Vagina (tissue), 2 donors: ENCODE measurements at places on chromosomes 1 and 21.

DNA sequence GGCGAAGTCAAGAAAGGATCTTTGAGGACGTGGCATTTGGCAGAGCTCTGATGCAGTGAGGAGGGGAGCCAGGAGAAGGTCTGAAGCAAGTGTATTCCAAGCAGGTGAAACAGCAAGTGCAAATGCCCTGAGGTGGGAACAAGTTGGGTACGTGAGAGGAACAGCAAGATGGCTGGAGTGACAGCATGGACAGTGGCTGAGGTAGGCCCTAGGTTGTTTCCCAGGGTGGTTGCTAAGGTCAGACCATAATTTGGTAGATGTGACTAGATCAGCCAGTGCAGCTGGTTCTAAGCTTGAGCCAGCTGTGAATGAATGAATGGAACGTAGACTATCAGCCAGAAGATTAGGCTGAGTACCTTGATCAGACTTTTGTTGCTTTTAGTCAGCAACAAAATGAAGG is 37.5 kb upstream of the JUN start:
- DNase-seq: no peak

- no peak for DNase-seq
Measured at GRCh38 chr1:22936681-22937080, 36.0 kb downstream of the LACTBL1 start.

DNA sequence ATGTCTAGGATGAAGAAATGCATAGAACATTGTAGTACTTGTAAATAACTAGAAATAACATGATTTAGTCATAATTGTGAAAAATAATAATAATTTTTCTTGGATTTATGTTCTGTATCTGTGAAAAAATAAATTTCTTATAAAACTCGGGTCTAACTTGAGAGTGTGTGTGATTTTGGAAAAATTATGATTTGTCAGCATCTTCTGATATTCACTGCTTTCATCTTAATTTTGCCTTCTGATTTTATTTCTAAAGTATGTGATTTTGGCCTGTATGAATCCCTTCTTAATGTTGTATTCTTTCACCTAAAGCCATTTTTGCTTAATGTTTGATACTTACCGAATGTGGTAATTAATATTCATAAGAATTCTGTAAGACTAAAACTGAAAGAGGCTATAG is 14.3 kb downstream of the IFI44 start:
- DNase-seq: no peak

DNA sequence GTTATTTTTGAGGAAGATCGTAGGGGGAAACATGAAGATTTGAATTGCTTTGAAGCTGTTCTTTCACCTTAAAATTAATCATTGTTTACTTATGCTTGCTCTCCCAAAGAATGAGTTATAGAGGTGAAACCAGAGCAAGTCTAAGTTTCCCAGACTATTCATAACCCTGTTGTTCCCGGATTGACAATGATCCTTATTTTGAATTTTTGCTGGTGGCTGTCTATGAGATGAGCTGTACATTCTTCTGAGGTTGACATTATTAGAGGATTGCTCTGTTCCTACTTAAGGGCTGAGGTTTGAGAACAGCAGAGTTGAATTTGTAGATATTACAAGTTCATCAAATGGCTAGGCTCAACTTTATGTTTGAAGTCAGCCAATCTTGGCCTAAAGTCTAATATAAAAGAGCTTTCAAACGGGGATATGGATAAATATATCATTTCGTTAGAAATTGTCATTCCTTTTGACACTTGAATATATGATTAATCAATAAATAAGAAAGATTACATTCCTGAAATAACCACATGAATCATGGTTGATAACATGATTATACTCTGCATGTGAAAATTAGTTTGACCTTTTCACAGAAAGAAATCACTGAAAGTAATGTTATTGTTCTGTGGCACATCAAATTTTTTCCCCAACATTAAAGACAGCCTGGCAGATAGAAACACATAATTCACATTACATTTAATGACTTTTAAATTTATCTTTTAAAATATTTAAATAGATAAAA is 19.1 kb upstream of the PDE4B start:
- no peak for DNase-seq

DNA sequence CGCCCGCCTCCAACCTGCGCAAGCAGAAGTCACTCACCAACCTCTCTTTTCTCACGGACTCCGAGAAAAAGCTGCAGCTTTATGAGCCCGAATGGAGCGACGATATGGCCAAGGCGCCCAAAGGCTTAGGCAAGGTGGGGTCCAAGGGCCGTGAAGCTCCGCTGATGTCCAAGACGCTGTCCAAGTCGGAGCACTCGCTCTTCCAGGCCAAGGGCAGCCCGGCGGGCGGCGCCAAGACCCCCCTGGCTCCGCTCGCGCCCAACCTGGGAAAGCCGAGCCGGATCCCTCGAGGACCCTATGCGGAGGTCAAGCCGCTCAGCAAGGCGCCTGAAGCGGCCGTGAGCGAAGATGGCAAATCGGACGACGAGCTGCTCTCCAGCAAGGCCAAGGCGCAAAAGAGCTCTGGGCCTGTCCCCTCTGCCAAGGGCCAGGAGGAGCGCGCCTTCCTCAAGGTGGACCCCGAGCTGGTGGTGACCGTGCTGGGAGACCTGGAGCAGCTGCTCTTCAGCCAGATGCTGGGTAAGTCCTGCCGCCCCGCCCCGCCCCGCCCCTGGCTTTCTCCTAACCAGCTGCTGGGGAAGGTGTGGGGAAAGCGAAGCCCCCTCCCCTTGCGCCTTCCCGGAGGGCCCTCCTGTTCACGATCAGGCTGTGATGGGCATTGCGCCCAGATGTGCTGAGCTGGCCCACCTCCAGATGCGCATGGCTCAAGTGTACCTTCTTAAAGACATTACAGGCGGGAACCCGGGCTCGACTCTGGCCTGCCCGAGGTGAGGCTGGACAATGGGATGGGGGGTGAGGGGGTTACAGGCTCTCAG is 110.2 kb downstream of the NAV1 start:
- no peak for DNase-seq

GRCh38 chr1:235563513-235564061 is 59.3 kb upstream of the B3GALNT2 start:
- DNase-seq: no peak
